Epithelial cell of prostate (primary cell): ENCODE measurements at places on chromosomes 12 and 14.

GRCh38 chr14:51619561-51619960 is 32.1 kb upstream of the FRMD6 start:
- no peak for DNase-seq

GRCh38 chr12:8589679-8590078 is 23.0 kb downstream of the AICDA start:
- DNase-seq: no peak

DNA sequence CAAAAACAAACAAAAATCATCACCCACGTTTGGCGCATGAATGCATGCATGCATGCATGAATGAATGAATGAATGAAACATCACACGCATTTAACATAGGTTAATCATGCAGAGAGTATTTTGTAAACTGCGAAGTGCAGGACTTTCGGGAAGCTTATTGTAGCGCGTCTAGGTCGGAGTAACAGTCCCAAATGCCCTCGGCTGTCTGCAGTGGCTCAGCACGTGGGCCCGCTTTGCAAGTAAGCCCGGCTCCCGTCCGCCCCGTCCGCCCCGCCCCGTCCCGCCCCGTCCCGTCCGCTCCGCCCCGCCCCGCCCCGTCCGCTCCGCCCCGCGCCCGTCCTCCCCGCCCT is 263 bp upstream of the IFT81 start:
- DNase-seq: no peak

DNA sequence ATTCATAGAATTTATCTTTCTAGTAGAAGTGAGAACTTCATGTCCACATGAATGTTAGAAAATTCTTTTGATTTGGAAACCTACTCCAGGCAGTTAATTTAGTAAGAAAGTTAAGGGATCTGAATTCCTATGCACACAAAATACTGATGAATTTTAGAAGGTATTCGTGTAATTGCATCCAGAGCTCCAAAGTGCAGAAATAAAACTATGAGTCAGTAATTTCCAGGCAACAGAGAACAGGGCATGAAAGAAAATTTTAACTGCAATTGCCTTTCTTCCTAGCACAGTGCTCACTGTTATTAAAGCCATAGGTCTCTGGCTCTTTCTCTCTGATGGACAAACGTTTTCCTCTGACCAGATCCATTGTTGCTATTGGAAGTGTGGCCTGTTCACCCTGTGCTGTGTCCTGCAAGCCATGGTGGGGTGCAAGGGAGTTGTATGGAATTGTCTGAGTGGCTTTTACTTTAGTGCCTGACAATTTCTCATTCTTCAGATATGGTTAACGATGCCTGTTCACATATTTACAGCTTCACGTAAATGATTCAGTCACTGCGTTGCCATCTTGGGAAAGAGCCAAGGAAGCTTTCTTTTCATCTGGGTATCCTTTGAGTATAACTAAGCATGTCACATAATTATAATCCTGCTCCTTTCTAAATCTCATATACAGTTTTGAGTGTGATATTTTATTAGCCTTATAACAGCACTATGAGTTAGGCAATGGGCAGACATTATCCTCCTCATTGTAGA is 145.1 kb downstream of the ACSS3 start:
- no peak for DNase-seq

DNA sequence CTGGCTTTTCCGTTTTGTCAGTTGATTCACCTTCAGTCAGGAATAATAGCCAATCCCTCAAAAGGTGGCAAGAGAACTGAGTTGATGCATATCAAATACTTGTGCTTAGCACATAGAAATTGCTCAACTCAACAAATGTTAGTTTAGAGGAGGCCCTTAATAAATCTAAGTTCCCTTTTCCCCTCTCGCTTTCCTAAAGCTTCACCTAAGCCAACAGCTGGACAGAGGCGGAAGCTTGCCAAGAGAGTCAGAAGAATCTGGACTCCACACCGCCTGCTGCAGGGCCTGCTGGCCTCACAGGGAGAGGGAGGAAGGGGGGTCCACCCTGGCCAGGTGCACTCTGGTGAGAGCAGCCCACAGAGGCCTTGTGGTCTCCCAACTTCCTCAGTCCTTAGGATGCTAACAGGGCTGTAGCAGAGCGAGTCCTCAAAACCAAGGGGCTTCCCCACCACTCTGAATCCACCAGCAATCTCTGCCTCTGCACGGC is 213.1 kb downstream of the CHST11 start:
- DNase-seq: no peak

DNA sequence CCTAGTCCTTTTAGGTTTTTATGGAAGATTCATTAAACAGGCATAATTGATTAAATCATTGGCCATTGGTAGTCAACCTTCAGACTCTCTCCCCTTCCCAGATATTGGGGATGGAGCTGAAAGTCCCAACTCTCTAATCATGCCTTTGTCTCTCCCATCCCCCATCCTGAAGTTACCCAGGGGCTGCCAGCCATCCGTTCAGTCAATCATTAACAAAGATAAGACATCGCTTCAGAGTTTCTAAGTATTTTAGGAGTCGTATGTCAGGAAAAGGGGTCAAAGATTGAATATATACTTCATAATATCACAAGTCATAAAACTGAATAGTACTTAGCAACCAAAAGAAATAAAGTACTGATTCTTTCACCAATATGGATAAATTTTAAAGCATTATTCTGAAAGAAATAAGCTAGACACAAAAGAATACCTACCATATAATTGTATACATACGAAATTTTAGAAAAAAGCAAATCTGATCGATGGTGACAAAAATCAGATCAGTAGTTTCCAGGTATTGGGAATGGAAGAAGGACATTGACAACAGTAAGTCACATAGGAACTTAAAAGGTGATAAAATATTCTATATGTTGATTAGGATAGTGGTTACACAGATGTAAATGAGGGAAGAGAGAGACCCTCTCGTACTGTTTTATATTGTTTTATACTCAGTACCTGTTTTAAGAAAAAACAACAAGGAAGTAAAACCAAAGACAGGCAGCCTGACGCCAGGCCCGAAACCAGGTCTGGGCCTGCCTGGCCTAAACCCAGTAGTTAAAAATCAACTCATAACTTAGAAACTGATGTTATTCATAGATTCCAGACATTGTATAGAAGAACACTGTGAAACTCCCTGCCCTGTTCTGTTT is 414.4 kb downstream of the DAD1 start:
- no peak for DNase-seq

GRCh38 chr14:53620317-53620716 is 336.3 kb downstream of the BMP4 start:
- no peak for DNase-seq

DNA sequence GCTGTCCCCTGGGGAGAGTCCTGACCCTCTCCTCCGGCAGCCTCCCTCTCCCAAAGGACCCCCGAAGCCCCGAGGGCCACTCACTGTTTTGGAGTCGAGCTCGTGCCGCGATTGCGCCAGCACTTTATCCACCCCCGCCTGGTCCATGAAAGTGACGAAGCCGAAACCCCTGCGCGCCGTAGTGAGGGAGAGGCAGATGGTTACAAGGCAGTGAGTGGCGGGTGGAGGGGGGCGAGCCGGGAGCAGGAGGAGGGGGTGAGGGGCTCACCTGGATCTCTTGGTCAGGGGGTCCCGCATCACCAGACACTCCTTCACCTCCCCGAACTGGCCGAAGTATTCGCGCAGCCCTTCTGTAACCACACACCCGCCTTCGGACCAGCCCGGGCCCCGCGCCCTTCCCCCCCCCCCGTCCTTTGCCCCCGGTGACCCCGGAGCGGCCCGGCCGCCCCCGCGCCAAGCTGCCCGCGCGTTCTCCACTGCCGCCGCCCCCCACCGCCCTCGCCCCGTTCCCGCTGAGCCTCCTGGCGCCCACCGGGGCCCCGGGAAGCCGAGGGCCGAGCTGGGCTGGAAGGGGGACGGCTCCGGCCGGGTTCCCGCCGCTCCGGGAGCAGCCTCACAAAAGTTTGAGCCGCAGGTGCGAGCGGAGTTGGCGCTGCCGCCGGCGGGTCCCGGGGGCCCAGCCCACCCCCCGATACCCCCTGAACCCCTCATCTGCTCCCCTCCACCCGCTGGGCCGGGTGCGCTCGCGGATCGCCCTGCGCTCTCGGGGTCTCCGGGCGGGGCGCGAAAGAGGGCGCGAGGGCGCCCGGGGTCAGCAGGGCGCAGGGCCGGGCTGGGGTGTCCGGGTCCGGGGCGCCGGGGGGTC is 808 bp downstream of the MSI1 start:
- DNase-seq: no peak

- DNase-seq: no peak
Measured at GRCh38 chr14:104148433-104149277, 10.3 kb downstream of the KIF26A start.

DNA sequence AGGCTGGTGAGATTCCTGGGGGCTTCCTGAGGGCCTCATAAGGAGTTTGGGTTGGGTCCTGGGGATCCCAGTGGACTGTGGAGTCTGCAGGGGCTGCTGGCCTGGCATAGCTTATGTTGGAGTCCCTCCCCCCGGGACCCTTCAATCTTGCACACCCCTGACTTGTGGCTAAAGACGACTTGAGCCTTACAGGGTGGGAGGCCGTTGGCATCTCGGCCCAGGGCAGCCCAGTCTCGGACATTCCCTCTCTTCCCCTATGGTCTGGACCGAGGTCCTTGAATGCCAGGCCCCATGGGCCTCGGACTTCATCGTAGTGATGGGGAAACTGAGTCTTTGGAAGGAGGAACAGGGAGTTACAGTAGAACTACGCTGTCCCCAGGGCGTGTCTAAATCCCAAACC is 12.5 kb downstream of the RTL1 start:
- no peak for DNase-seq

DNA sequence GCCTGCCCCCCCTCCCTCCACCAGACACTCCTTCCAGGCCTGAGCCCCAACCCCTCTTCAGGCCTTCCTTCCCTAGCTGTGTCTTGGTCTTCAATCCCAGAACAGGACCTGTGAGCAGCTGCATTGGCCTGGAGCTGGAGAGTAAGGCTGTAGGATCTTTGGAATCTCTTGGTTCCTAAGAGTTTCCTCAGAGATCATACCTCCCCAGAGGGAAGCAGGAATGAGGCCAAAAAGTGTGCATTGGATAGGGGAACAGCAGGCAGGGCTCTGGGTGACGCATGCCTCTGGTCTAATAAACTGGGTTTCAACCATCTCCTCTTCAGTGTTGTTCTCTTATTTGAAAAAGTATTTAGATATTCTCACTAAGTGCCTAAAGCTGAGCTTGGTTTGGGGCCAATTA is 1.8 kb upstream of the SMARCD1 start:
- no peak for DNase-seq
